ENCODE measurements at places on chromosomes 2 and 18.

GRCh38 chr2:42047488-42048298 lies at the start of gene PKDCC:
Gene PKDCC, plus strand, starts transcription at chr2:42048021. Its CDS starts 179 bp downstream, at chr2:42048200.
- DNase-seq = peak; percentile 49

GRCh38 chr2:237459741-237460174 lies 27.3 kb upstream of the MLPH start:
- peak; percentile 86 for DNase-seq

GRCh38 chr2:203669820-203670219 lies 36.6 kb upstream of the CD28 start:
- DNase-seq = no peak

GRCh38 chr18:34219651-34220050 lies 5.1 kb downstream of the NOL4 start:
- no peak for DNase-seq

DNA sequence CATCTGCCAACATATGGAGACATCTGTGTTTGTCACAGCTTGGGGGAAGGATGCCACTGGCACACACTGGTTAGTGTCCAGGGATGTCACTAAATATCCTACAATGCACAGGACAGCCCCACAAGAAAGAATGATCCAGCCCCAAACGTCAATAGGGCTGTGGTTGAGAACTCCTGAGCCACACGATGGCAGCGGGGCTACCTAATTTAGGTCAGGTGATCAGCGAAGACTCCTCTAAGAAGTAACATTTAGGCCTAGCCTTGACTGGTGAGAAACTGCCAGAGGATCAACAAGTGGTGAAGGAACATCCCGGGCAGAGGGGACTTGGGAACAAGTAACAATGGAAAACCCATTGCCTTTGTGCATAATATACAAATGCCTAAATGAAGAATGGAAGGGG lies 5.0 kb upstream of the TGIF1 start:
- no peak for DNase-seq

GRCh38 chr18:11665146-11665545 lies 23.9 kb upstream of the GNAL start:
- no peak for DNase-seq

- DNase-seq = no peak
These were observed 307.9 kb downstream of the RPIA start for GRCh38 chr2:88999365-88999764.

GRCh38 chr18:58792086-58792485 lies 72.6 kb upstream of the ZNF532 start:
- DNase-seq = no peak

DNA sequence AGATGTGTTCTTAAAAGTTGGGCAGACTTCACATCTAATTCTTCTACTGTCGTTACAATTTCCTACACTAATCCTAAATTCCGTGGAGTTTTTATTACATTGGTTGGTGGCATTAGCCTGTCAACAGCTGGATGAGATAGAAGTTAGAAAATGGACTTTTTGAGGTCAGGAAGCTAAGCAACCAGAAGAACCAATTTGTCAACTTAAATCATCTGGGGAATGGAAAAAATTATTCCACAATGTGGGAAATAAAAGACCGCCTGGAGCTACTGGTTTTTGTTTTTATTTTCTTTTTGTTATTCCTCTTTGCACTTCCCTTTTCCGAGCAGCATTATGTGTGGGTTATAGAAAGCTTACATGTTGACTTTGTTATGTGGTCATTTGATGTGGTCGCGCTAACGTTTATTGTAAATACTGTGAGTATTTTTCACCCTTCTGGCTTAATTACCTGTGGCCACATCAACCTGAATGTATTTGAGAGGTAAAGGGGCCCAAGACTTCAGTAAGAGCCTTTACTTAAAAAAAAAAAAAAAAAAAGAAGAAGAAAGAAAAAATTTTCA lies 75.3 kb downstream of the PTPRM start:
- DNase-seq = no peak

DNA sequence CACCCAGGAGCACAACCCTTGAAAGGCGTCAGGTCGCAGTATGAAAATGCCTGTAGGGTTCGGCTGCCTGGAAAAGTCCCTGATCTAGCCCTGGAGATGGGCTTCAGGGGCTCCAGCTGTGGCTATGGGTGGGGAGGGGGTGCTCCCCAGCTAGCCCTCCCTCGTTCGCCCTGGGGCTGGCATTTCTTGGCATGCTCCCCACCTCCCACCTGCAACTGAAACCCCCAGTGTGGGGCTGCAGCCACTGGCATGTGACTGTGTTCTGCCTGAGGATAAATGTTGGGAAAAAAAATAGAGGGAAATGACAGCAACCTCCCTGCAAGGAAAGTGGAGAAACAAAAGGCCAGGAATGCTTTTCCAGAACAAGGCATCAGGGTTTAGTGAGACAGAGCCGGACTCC lies 109.2 kb downstream of the COPS8 start:
- no peak for DNase-seq

- DNase-seq = no peak
These were observed 175.6 kb downstream of the FMNL2 start for GRCh38 chr2:152510621-152511020.

DNA sequence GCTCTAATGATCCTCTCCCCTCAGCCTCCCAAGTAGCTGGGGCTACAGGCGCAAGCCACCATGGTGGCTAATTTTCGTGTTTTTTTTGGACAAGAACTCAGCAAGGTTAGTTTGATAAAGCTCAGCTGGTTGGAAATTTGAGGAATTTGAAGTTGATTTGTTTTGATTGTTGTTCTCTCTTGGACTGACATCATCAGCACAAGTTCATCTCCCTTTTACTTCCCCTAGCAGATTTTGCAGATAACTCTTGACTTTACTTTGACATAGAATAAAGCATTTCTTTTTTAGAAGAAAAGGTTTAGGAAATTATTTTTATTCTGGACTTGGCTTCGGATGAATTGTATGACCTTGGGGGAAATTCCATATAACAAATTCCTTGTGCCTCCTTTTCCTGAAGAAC lies 74.9 kb upstream of the DLX2 start:
- DNase-seq = no peak

- peak; percentile 73 for DNase-seq
These were observed 380.4 kb downstream of the TNS1 start for GRCh38 chr2:217622205-217623060.

DNA sequence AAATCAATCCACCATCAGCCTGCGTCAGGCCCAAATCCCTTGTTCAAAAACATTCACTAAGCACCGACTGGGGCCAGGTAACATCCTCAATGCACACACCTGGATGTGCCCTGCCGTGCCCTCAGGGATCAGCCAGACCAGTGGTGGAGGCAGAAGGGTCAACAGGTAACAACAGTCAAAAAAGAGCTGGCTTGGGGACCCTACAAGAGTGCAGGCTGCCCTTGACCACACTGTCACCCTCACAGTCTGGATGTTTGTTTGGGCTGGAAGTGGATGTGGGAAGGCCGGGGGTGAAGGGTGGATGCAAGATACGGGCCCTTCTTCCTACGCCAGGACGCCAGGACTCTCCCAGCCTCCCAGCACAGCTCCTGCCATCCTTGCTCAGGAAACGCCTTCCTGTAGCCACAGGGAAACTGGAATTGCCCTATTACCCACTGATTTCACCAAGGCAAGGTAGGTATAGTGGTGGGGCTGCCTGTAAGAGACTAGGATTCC lies 2.7 kb downstream of the BIN1 start:
- DNase-seq = no peak

DNA sequence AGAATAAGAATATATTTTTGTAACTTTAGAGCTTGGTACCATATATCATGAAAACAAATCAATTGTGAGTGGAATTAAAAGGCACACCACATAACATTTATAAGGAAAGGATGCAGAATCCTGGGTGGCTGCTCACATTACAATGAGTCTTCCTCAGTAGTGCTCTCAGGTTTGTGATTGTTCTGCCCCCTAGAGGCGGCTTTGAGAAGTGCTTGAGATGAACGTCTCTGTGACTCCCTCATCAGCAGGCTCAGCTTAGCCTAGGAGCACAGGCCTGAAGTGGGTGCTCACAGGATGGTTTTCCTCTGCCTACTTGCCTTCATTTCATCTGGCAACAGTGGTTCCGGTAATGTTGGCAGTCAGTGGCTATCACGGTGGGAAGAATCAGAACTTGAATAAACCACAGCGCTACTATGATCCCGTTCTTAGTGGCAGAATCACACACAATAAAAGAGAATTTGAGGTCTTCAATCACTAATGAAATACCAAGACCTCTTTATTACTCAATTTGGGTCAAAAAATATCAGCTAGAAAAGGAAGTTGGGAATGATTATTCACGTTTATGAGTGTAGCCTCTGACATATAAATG lies 38.1 kb upstream of the B4GALT6 start:
- peak; percentile 25 for DNase-seq

DNA sequence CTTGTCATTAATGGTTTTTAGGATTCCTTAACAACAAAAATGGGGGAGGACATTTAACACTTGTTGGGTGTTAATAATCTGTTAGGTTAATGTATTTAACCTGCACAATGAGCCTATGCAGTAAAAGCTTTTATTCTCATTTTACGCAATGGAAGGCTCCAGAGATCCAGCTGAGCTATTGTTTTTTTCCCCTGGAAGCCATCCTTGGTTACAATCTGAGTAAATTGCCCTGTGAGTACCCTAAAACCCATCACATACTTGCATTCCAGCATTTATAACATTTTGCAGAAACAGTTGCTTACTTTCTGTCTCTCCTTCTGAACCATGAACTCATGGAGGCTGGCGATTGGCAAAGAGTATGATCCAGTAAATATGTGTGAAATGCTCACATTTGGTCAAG lies 30.2 kb upstream of the DOCK10 start:
- DNase-seq = no peak

DNA sequence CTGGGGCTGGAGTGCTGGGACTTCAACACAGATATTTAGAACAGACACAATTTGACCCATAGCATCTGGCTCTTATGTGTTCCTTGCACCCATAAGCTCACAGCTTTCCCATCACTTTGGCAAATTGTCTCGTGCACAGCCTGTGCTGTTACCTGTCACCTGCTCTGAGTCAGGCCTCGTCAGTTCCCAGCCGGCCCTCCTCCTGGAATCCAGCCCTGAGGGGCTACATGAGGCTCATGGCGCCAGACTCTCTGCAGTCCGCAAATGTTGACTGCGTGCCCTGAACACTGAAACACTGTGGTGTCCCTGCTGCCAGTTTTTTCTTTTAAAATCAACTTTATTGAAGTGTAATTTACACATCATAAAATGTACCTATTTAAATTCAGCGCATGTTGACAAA lies 65.4 kb upstream of the BZW1 start:
- no peak for DNase-seq

DNA sequence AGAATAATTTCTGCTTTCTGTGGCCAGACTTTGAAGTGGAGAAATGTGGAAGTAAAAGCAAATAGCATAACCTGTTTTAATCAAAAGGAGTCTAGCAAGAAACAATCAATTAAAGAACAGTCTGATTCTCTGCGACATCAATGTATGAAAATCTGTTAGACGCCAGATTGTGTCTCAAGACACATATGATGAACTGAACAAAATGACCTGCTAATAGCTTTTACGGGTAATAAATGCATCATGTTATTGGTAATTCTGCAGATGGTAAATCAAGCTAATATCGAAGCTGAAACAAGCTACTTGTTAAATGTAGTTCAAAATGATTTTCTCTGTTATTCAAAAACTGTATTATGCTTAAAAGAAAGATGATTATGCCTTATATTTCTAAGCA lies 208.5 kb upstream of the FIGN start:
- no peak for DNase-seq

- DNase-seq = no peak
These were observed 440.9 kb downstream of the ZEB2 start for GRCh38 chr2:144078802-144079724.

- peak; percentile 82 for DNase-seq
These were observed 61.4 kb upstream of the MSTN start for GRCh38 chr2:190123956-190124355.

- no peak for DNase-seq
These were observed 503.2 kb upstream of the CNTNAP5 start for GRCh38 chr2:123521854-123522253.

- DNase-seq = no peak
These were observed 1.6 kb downstream of the RAB27B start for GRCh38 chr18:54829856-54830255.

GRCh38 chr18:58338961-58339592 lies 289.8 kb downstream of the ALPK2 start:
- DNase-seq = peak; percentile 57

DNA sequence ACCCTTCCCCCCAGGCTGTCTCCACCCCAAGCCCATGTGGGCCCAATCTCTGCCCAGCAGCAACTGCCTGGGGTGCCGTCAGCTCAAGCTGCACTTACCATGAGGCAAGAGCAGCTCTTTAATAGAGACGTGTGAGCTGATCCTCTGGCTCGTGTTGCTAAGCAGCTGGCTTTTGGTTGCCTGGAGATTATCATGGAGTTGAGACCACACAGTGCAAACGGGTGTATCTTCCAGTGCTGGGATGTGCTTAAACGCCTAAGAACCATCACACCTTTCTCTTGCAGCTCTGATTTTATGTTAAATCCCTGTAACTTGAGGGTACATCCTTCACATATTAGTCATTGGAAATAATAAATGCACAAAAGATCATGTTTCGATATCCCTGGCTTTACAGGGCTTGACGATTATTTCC lies 271.1 kb downstream of the PRKCE start:
- DNase-seq = no peak

- peak; percentile 44 for DNase-seq
These were observed 80.0 kb upstream of the TMEM200C start for GRCh38 chr18:5975111-5976002.

GRCh38 chr2:109174214-109174613 lies 45.2 kb downstream of the SH3RF3 start:
- DNase-seq = no peak

DNA sequence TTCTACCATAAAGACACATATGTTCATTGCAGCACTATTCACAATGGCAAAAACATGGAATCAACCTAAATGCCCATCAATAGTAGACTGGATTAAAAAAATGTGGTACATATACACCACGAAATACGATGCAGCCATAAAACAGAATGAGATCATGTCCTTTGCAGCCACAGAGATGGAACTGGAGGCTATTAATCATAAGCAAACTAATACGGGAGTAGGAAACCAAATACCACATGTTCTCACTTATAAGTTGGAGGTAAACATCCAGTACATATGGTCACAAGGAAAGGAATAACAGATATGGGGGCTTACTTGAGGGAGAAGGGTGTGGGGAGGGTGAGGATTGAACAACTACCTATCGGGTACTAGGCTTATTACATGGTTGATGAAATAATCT lies 7.7 kb downstream of the HMSD start:
- DNase-seq = no peak

DNA sequence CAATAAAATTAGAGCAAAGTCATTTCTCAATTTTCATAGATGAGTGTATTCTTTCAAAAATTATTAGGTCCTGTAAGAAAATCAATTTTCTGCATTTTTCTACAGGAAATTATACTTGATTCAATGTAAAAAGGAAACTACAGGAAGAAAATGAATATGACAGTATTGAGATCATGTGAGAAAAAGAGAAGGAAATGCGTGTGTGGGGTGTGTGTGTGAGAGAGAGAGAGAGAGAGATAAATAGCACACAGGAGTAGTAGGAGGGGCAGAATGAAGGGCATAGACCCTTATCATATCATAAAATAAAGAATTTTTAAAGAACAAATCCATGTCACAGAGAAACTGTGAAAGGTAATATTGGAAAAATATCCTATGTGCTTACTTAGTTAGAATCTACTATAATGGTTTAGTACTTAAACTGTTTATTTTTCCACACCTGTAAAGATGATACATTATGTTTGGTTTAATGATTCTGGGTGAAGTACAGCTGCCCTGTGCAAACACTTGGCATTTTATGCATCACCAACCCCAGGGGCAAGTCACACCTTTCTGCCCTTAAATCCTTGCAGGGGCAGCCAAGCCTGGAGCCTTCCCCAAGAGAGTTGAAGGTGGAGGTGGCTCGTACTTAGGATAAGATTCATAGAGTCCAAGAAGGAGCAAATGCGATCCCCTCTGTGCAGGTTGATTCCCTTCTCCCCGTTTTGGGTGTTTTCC lies 276.4 kb downstream of the TGIF1 start:
- DNase-seq = no peak

All from skeletal muscle cell (primary cell).